ENCODE measurements at places on chromosomes 7 and 10.

GRCh38 chr10:95171336-95171735, 22.7 kb upstream of the ACSM6 start:
- no peak for DNase-seq

DNA sequence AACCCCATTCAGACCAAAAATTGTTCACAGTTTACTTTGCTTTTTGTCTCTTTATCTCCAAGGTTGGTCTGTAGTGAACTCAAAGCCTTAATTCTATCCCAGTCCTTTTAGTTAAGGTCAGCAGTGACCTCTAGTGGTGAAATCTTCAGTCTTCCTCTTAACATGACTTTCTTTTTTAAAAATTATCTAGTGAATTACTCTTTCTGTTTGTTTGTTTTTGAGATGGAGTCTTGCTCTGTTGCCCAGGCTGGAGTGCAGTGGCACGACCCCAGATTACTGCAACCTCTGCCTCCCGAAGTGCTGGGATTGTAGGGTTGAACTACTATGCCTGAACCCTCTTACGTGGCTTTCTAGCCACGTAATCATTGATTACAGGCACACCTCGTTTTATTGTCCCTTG, 25.0 kb downstream of the ZNF487 start:
- peak; percentile 78 for DNase-seq

GRCh38 chr7:28397141-28397540, 15.2 kb upstream of the CREB5 start:
- DNase-seq: no peak

DNA sequence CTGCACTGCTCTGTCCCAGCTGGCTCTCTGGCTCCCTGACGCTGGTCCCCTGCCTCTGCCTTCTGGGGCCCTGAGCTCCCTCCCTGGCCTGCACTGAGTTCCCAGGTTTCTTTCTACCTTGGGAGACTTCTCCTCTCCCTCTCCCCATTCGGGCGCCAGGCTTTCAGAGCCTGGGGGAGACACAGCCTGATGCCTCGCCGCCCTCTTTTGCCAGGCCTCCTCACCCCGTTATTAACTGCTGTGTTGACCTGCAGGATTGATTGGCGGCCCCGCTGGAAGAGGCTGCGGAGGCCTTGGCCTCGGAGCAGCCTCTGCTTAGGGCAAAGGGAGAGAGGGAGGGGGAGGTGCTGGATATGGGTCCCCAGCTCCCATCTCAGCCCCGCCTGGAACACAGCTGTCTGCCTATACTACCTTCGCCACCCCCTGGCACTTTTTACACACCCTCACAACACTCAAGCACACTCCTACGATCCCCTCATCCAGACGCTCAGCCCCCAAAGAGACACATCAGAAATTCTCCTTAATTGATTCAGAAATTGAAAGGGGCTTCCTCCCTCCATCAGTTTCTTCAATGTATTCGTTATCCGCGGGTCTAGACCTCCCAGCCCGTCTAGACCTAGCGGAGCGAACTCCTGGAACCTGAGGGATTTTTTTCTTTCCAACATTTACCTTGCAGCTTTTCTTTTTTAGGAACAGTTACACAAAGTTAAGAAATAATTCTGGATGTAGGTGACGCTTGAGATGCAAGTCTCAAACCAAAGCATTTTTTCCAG, 7.1 kb upstream of the PAX2 start:
- no peak for DNase-seq

DNA sequence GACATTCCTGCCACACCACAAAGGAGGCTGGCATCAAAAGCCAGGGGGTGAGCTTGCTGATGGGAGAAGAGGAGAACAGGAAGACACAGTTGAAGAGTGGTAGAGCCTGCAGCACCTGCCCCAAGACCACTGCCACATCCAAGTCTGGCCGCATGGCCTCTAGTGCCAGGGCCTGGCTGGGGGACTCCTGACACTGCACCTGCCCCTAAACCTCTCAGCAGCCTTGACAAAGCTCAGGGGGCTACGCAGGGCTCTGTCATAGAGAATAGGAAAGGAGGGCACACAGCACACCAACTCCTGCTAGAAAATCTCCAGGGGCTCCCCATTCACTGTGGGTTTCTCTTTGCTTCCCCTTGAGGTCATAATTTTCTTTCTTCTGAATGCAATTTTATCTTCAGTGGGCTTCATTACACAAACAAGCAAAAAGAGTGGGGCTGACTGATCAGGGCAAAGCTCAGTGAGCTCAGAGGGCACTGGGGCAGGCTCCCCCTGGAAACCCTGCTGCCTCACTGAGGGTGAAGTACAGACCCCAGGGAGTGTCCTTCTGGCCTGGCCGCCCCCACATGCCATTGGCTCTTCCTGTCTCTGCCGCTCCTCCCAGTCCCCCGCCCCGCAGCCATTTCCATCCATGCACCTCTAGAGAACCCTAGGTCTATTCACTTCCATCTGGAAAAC, 37.2 kb downstream of the VOPP1 start:
- no peak for DNase-seq

DNA sequence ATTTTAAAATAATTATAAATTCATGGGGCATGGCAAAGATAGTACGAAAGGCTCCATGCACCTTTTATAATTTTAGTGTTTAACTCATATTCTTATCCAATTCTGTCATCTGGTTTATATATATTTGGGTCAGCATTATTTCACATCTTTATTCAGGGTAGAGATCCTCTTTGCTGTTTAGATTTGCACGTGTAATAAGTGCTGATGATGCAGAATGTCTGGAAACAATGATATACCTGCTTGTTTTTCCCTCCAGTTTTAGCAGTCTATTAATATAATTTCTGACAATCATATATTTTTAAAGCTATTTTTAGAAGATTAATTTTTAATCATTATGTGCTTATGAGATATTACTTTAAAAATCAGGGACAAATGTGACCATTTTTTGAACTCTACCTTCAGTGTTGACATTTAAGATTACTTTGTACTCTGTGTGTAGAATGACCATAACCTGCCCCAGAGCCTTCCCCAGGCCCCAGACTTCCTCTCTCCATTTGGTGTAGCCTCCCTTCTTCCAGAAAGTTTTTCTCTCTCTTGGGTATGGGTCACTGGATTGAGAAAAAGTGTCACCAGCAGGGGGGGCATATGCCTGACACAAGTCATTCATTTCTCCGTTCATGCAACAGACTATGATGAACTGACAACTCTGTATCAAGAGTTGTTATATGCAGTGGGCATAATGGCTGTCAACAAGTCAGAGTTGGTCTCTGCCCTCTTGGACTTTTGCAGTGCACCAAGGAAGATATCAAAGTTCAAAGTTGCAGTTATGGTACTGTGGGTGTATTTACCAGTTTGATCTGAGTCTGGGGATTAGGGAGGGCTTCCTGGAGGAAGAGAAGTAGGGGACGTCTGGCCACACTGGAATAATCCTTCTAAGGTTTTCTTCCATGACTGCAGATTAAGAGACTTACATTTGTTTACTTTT, 192.6 kb upstream of the CCDC6 start:
- peak; percentile 9 for DNase-seq

All from activated CD4-positive, alpha-beta T cell treated with anti-CD3 and anti-CD28 coated beads, Interleukin-2, amount 50 U/mL, for 16 hours (primary cell).